ENCODE measurements at places on chromosomes 11 and 22.
A peak's percentile ranks its signal among the peaks of the same experiment; 100 is the strongest.

- DNase-seq = peak; percentile 56
Measured at GRCh38 chr11:105489446-105489845, 120.4 kb upstream of the GRIA4 start.

DNA sequence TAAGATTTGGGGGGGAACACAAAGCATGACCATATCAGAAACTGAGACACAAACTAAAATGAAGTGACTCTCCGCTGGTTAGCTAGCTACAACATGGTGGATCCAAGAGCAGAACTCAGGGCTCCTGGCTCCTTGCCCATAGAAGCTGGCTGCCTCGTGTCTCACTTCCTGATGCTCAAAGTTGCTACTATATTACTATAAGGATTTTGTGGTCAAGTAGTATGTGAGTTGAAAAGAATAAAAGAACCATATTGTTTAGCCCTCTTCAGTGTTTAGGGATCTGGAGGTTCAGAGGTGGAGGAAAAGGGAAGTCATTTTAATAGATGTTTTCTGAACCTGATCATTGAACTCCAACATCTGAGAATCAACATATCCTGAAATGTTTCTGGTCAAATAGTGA is 16.9 kb upstream of the SIK2 start:
- DNase-seq = no peak

DNA sequence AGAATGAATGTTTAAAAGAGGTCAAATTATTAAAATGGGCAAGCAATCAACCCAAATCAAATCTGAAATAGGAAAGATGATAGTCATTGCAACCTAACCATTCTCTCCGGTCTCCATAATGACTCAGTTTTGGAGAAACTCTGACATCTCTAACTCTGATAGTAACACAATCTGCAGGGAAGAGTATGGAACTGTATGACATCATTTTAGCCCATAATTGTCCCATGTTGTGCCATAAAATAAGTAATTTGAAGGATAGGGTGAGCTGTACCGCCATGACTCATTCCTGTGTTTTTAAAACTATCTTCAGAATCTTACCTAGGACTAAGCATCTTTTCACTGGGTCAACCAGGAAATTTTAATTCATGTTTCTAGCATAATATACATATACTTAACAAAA is 350.8 kb downstream of the DLG2 start:
- DNase-seq = no peak

GRCh38 chr22:19590696-19591095 is 66.5 kb upstream of the CLDN5 start:
- DNase-seq = no peak

DNA sequence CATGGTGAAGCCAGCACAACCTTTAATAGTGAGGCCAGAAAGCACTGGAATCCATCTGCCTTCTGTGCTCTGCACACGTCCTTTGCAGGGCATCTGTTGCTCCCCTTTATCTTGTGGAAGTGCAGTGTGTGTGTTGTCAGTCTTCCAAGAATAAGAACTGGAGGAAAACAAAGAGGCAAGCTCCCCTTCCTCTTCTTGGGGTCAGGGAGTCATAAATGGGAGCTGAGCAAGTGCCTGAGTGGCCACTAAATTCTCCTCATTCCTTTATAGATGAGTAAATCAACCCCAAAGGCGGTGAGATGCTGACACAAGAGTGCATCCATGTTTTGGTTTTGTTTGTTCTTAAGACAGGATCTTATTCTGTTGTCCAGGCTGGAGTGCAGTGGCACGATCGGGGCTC is 38.3 kb downstream of the WT1 start:
- DNase-seq = no peak

Data from left hindlimb (tissue), 1 donor.